Fibroblast of the aortic adventitia (primary cell): ENCODE measurements at places on chromosomes 1 and 21. TPM values are rescaled to one million over a fixed set of nuclear protein-coding genes. Genes with fewer than 3 reads are reported as not detected.

The CKS1B gene
- 24.0 and 80.7 TPM in 2 replicates for total RNA-seq

The KCNJ9 gene
- total RNA-seq: 0.08 TPM in 1 of 2 replicates, not detected in the other

The FCRL4 gene
- total RNA-seq: not detected in 2 replicates

The CSTB gene
- total RNA-seq: 5.5 and 32.2 TPM in 2 replicates

The SPRR2B gene
- not detected in 2 replicates for total RNA-seq

The RAP1GAP gene
- total RNA-seq: 0.08 and 0.09 TPM in 2 replicates

The TGFB2 gene
- total RNA-seq: 0.82 and 13.5 TPM in 2 replicates

The HLCS gene
- 27.6 and 44.3 TPM in 2 replicates for total RNA-seq

The SLC25A44 gene
- 13.8 and 14.5 TPM in 2 replicates for total RNA-seq

The GJB4 gene
- not detected in 2 replicates for total RNA-seq
